Iris pigment epithelial cell (primary cell): ENCODE measurements at places on chromosomes 2 and 18.

DNA sequence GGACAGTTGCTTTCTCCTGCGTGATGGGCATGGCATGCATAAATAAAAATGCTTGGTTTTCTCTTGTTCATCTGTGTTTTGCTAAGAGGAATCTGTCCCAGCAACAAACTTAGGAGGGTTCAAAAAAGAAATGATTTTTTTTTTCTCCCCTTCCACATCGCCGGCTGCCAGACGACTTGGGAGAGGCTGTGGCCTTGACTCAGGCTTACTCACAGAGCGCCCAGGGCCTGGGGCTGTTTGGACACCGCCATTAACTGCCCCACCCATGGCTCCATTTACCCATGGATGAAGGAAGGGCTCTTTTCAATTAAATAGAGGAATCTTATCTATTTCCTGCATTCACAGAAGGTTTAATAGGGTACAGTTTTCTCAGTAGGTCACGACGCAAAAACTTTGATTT is 22.3 kb upstream of the SERPINB5 start:
- DNase-seq, result no peak

DNA sequence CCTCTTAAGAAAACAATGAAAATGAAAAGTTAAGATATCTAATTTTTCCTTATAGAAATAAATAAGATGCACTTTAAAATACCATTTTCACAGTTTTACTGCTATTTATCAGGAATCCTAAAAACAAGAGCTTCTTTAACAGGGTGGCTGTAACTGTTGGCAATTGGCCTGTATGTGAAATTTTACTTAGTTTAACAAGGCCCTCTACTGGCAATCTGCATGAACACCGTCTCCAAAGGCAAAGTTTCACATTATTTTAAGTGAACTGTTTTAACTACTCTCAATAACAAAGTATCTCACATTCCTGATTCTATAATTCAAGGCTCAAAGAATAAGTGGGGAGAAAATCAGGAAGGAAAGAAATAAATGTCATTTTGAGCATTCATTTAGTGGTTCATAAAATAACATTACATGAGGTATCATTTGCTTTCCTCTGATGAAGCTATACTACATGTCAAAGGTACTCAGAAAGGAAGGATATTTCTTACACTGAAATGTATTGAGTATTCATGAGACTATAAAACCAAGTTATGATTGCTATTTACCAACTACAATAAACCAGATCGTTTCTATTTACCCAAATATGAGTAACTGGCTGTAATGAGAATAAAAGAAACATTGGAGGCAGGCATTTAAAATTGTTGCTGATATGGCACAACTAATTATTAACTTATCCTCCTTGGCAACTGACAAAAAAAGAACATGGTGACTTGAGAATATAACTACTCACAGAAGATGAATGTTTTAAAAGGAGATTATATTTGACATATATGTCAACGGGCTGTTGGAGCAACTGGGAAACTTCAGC is 7.0 kb downstream of the NCKAP5 start:
- DNase-seq, result peak; percentile 87

DNA sequence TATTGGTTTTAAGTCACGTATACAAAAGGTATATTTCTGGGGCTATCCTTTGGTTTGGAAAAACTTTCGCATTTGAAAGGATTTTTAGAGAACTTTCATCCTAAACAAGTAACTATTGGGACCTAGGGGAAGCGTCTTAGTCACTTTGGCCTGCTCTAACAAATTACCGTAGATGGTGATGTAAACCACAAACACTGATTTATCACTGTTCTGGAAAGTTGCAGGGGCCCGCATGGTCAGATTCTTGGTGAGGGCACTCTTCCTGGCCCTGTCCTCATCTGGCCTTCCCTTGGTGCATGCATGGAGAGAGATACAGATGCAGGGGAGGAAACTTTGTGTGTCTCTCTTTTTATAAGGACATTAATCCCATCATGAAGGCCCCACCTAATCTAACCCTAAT is 49.1 kb upstream of the ANKRD62 start:
- no peak for DNase-seq

- no peak for DNase-seq
Observed at GRCh38 chr18:2905854-2906703, 59.3 kb downstream of the EMILIN2 start.

- DNase-seq, result no peak
Observed at GRCh38 chr2:240467149-240467642, 31.7 kb downstream of the GPC1 start.

- peak; percentile 43 for DNase-seq
Observed at GRCh38 chr2:28654663-28655320, 96.8 kb upstream of the PPP1CB start.

GRCh38 chr2:108226564-108226963 is 13.2 kb upstream of the SULT1C3 start:
- DNase-seq, result no peak

GRCh38 chr18:66867653-66868052 is 263.8 kb upstream of the CDH19 start:
- DNase-seq, result peak; percentile 13

GRCh38 chr18:53586923-53587322 is 637.5 kb downstream of the MBD2 start:
- no peak for DNase-seq

- peak; percentile 37 for DNase-seq
Observed at GRCh38 chr2:88500691-88501090, 48.2 kb upstream of the FOXI3 start.
